Stimulated activated naive CD8-positive, alpha-beta T cell treated with anti-CD3 and anti-CD28 coated beads, Interleukin-15, amount 100 ng/mL, for 72 hours (primary cell): ENCODE measurements at places on chromosomes 7 and 10.

GRCh38 chr10:103241262-103242011 lies 4.2 kb upstream of the RPEL1 start:
- DNase-seq = no peak

GRCh38 chr7:148083448-148083847 lies 507.1 kb upstream of the C7orf33 start:
- no peak for DNase-seq

- no peak for DNase-seq
Observed at GRCh38 chr10:100544950-100545349, 9.2 kb downstream of the HIF1AN start.

DNA sequence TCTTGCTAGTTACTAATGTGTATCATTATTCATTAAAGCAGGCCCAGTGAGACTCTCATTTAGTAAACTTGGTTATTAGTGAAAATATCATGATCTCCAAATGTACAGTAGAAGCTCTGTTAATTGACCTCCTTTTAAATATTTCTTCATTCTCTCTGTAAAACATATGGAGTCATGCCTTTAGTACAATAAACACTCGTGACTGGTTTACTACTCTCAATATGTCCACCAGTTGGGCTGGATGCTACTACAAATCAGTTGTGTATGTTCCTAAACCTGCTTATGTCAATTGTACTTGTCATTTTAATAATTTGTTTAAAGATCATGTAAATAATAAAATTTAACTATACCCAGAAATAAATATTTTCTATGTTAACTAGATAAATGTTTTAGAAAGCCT lies 68.6 kb upstream of the COMTD1 start:
- no peak for DNase-seq

DNA sequence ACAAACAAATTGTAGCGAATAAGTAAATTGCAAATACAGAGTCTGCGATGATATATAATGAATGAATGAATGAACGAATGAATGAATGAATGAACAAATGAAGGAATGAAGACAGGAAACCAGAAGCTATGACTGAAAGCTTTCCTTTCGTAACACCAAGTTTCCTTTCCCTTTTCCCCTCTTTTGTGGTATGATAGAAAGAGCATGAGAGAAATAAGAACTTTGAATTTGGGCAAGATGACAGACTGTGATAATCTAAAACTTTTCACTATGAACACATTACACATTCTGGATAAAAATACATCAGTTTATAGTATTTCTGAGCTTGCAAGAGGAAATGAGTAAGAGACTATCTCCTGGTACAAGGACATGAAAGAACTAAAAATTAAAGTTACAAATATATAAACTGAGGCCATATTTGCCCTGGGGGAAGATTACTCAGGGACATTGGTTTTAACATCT lies 8.4 kb upstream of the UCN3 start:
- no peak for DNase-seq

- no peak for DNase-seq
Observed at GRCh38 chr10:43749940-43750552, 101.4 kb upstream of the ZNF32 start.

- DNase-seq = no peak
Observed at GRCh38 chr7:144445590-144445989, 42.1 kb upstream of the NOBOX start.

DNA sequence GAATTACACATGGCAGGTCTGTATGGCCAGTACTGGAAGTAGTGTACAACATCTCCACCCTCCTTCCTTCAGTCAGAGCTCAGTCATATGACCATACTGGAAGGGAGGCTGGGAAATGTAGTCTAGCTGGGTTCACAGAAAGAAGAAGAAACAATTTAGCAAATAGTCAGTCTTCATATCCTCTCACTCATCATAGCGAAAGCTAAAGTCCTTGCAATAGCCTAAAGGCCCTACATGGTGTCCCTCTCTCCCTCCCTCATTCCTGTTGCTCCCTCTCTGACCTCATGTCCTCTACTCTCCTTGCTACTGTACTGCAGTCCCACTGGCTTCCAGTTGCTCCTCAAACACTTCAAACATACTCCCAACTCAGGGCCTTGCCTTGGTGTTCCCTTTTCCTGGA lies 4.3 kb upstream of the CALU start:
- DNase-seq = no peak

- DNase-seq = no peak
Observed at GRCh38 chr10:88318803-88319202, 264.3 kb downstream of the RNLS start.

DNA sequence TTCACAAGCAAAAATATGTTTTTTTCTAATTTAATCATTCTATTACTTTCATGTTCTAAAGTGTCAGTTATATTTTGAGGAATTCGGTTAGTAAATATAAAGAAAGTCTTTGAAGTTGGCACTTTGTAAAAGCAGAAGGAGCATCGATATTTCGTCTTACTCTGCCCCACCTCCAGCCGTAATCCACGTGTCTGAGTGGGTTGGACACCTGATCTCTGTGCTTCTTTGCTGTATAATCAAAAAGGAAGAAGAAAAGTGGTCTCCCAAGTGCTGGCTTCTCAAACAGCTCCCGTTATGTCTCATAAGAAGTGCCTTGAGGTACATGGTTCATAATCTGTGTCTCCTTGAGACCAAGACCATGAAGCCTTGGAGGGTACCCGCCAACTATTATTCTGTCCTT lies 19.8 kb downstream of the PRKAR2B start:
- DNase-seq = no peak

GRCh38 chr10:15433850-15434537 lies 62.9 kb upstream of the FAM171A1 start:
- DNase-seq = no peak

GRCh38 chr7:71828361-71828760 lies 583.8 kb downstream of the CALN1 start:
- DNase-seq = no peak

GRCh38 chr7:54729107-54729506 lies 29.9 kb downstream of the SEC61G start:
- no peak for DNase-seq

DNA sequence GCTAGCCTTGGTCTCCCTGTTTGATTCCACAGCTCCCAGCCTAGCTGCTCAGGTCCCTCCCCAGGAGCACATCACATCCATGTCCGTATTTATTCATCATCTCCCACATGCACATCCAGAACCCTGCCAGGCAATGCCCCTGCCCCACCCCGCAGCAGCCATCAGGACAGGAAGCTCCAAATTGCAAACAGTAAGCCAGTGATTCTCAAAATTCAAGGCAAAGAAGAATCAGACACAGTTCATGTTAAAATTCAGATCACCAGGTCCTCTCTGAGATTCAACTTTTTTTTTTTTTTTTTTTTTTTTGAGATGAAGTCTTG lies 17.7 kb downstream of the LRRC20 start:
- DNase-seq = no peak

GRCh38 chr7:100044718-100045117 lies 4.9 kb upstream of the ZSCAN21 start:
- no peak for DNase-seq

DNA sequence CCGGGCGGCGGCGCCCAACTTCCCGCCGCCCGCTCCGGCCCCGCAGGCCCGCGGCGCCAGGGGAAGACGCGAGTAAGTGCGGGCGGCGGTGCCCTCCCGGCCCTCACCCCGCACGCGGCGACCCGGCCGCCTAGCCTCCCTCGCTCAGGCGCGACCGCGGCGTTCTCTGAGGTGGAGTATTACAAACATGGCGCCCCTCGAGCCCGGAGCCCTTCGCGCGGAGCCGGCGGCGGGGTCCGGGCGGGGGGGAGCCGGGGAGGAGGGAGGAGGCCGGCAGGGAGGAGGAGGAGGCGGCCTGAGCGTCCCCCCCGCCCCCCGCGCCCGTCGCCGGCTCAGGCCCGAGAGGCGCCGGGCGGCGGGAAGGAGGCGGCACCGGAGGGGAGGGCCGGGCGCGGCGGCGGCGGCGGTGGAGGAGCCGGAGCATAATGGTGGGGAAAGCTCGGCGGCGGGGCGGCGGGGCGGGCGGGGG lies at the start of gene ZMYND11:
ZMYND11 (plus strand) TSS at position 324 of the 469 bp plus-strand sequence. CDS start 44,558 bp downstream, outside the sequence.
- DNase-seq = peak; percentile 72

DNA sequence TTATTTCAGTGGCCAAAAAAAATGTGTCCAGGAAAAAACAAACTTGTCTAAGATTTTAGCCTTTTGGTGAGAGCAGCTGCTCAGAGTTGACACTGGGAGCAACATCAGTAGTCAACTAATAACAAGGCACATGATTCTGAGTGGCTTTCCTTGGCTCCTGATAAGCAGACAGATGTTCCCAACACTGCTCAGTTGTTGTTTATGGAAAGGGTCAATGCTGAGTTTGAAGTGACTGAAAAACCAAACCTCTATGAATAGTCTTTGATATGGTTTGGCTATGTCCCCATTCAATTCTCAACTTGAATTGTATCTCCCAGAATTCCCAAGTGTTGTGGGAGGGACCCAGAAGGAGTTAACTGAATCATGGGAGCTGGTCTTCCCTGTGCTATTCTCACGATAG lies 12.3 kb downstream of the DYDC1 start:
- no peak for DNase-seq

GRCh38 chr10:92502296-92502808 lies 71.5 kb downstream of the IDE start:
- DNase-seq = no peak
